ENCODE measurements at places on chromosomes 1 and 21.

DNA sequence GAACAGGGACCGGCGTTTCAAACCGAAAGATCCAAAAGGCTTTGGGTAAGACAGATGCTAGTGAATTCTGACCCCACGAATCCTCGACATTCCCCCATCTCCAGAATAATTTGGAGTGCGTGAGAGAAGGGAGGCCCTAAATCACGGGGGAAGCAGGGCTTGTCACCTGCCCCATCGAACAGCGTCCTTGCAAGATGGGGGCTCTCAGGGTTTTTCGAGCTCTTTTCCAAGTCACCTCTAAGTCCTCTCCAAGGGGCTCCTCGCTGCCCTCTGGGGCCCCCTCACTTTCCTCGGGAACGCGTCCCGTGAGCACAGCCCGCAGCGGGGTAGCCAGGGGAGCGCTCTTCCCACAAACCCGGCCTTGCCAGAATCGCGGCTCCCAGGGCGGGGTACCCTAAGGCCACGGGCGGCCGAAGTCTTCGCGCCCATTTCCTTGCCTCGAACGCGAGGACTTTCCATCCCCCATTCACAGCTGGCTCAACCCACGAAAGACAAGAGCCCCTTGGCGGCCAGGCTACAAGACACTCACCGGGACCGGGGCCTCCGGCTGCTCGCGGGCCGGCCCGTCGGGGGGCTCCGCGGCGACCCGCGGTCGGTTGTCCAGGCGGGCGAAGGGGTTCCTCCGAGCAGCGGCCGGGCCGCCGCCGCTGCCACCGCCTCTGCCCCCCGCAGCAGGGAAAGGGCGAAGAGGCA, 546 bp downstream of the DONSON start:
- peak; percentile 34 for DNase-seq

DNA sequence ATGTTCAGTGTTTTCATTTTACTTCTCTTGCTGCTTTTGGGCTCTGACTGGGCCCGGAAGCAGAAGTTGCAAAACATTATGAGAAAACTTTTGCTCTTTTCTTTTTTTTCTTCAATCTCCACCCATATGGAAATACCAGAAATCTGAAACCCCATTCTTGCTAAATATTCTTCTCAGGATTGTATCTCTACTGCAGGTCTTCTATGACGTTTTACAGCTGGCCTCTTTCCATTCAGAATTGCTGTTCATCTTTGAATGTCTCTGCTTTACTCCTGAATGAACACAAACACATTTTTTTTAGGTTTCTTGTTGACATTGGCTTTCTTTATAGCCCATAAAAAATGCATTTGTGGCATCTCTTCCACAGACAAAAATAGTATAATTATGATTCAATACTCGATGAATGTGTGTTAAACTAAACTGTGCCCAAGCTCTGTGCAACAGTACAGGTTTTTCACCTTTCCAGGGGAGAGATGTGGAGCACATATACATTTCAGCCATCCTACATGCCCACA, 18.8 kb downstream of the PTPRC start:
- DNase-seq, result no peak

DNA sequence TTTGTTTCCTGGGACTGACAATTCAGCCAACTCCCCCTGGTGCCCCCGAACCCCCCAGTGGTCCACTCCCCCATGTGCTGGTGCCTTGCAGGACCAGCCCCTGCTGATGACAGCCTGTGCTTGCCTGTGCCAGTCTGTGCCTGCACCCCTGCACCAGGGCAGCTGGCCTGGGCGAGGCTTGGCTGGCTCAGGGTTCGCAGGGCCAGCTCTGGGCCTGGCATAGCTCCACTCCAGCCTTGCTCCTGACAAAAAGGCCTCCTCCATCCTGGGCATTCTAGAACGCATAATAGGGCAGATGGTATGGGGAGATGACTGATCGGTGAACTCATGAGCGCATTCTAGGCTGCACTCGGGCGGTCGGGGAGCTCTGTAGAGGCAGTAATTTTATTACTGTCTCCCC, 5.4 kb downstream of the CNTN2 start:
- no peak for DNase-seq

DNA sequence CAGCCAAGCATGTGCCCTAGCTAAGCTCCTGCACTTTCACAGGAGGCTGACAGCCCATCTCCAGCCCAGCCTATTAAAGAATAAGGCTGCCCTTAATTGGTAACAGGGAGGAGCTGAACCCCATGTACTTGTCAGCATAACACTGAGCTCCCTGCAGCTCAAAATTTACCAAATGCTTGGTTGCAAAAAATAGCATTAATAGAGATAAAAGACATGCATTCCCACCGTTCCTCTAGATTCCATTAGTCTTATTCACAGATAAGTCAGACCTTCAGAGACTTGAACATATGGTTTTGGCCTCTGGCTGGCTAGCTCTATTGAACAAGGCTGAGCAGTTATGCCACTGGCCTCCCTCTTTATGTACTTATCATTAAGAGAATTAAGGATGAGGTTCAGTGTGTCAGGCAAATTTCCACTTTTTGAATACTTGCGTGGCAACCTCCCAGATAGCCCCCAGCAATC, 29.2 kb downstream of the OLFML3 start:
- no peak for DNase-seq

GRCh38 chr21:46564391-46564790, 40.5 kb downstream of the S100B start:
- no peak for DNase-seq

GRCh38 chr1:110897681-110898080, 24.7 kb downstream of the CD53 start:
- DNase-seq, result no peak

DNA sequence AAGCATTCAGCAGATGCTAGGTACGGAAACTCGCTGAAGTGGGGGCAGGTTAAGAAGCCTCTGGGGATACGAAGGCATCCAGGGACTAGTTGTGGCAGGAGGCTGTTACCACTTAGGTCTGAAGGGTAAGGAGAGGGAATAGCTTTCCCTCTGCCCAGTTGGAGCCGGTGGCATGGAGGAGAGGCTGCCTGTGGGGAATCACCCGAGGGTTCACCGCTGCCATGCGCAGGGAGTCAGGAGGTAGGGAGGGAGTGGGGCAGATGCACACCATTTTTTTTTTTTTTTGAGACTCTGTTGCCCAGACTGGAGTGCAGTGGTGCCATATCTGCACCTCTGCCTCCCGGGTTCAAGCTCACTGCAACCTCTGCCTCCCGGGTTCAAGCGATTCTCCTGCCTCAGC, 6.1 kb downstream of the PCSK9 start:
- no peak for DNase-seq

GRCh38 chr21:45869121-45870007, 112.2 kb upstream of the COL6A1 start:
- no peak for DNase-seq

DNA sequence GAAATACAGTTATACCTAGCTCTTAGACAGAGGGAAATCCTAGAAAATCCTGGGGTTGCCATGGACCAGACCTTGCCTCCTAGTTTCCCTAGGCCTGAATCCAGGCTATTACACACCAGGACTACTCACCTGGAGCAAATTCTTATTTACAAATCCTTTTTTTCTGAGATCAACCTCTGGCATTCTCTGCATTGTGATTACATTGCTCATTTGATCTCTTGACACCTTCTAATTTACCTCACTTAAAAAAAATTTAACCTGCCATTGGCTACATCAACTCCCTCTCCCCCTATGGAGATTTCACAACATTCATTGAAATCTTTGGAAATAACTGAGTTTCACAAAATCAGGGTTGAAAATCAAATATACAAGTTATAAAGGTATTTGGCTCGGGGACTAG, 2.9 kb upstream of the C1orf105 start:
- DNase-seq, result no peak

- no peak for DNase-seq
Observed at GRCh38 chr1:62439652-62440371, 3.0 kb downstream of the USP1 start.

DNA sequence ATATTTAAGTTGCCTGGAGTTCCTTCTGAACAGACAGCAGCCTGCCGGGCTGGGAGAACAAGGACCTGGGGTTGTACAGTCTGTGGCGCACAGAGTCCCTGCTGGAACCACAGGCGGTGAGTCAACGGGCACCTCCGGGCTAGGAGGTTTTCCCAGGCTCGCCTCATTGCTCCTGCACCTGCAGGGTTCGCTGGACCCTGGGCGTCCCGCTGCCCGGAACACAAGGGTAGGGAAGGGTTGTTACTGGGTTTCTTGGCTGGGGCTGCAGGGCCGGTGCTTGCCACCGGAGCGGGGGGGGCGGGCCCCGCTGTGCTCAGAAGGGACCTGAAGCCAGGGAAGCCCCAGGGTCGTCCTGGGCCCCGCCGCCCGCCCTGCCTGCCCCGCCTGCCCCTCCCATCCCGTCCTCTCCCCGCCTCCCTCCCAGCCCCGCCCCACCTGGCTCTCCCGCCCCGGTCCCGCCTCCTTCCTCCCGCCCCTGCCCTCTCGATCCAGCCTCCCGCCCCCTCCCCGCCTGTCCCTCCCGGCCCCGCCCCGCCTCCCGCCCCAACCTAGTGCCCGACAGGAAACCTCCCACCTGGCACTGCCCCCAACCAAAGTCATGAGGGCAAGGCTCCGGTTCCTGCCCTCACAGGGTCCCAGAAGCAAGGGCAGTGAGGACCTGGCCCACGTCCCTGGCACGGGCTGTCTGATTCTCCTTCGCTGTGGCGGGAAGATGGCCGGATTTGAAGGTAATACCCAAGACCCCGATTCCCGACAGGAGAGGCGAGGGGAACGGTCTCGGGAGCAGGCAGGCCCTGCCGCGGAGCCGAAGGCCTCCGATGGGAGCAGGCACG, 6.8 kb downstream of the JMJD4 start:
- peak; percentile 90 for DNase-seq

- no peak for DNase-seq
Observed at GRCh38 chr1:119492763-119493162, 14.2 kb upstream of the HSD3B1 start.

DNA sequence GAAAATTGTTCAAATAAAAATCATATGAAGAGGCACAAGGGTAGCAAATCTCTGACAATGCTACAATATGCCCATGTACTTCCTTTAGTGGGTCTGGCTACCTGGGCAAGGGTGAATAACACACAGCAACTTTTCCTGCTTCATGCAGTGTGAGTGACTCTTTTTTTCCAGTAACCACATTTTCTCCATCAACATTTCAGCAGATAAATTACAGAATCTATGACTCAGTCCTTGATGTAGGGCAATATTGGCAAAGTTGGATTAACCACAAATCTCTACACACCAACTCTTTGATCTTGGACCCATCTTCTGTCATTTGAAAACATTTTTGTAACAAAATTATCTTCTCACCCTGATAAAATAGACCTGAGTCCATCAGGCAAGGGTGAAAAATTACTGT, 31.7 kb downstream of the ERICH3 start:
- DNase-seq, result no peak

GRCh38 chr1:235657747-235658526, 8.4 kb upstream of the GNG4 start:
- DNase-seq, result no peak

DNA sequence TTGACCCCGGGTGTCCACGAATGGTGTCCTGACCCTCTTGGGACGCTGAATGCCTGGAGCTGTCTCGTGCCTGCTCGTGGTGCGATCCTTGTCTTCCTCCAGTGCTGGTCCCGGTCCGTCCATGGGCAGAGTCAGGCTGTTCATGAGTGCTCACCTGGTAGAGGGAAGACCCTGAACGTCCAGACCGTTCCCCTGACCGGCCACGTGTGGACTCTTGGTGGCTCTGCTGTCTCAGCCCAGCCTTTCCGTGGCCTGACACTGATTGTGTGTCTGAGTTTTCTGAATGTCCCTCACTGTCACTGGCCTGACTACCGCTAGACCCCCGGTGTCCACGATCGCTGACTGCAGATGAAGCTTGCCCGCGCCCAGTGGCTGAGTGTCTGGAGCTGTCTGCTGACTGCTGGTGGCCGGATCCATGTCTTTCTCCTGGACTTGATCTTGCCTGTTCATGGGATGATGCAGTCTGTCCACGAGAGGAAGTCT, 11.7 kb downstream of the FLG start:
- DNase-seq, result no peak

- no peak for DNase-seq
Observed at GRCh38 chr1:22347854-22348760, 103.5 kb upstream of the ZBTB40 start.

GRCh38 chr1:24266998-24267397, 52.2 kb upstream of the GRHL3 start:
- no peak for DNase-seq

GRCh38 chr1:185654199-185654951, 79.8 kb upstream of the HMCN1 start:
- DNase-seq, result no peak

GRCh38 chr1:99644279-99645004, 1.5 kb upstream of the PALMD start:
- DNase-seq, result no peak

GRCh38 chr1:160090760-160091159, 7.7 kb downstream of the IGSF8 start:
- DNase-seq, result no peak

- DNase-seq, result no peak
Observed at GRCh38 chr1:244548558-244549115, 87.6 kb downstream of the CATSPERE start.

GRCh38 chr1:206514813-206515387, 7.6 kb downstream of the RASSF5 start:
- no peak for DNase-seq

DNA sequence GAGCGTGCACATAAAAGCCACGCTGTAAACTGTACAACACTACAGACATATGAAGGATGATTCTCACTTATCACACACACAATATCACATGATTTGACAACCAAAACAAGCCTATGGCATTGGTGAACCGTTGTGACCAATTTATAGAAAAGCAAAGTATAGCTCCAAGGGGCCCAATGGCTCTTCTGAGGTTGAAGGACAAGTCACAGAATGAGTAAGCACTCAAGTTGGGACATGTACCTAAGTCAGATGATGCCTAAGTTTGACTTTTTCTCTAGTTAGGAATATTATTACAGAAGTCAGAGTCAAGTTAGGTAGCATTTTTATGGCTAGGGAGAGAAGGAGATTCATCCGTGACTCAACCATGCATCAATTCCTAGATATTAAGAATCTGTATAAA, 45.7 kb downstream of the PLPP3 start:
- DNase-seq, result no peak

DNA sequence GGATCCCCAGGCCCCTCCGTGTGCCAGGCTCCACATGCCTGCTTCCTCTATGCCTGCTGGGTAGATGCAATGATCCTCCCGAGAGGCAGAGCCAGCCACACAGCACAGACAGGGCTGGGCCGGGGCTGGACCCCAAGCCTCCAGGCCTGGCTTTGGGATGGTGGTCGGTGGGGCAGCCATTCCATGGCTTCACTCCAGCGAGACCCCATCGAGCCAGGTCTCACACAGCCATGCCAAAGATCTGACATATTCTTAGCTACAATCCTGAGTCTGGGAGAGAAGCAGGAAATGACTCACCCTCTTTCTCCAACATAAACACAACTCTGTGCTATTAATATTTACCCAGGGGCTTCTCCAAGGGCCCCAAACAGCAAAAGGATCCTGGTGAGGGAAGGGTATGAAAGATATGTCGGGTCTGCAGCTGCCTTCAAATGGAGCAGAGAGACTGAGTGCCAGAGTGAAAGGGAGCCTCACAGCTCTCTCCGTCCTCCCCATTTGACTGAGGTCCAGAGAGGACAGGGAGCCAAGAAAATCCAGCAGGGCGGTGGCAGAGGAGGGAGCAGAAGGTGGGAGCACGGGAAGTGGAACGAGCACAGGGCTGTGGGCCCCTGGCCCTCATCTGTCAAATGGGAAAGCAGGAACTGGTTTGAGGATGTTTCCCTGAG, 639.5 kb downstream of the MATN1 start:
- DNase-seq, result no peak
